A172 (cell line): ENCODE measurements at places on chromosomes 3 and 15.

DNA sequence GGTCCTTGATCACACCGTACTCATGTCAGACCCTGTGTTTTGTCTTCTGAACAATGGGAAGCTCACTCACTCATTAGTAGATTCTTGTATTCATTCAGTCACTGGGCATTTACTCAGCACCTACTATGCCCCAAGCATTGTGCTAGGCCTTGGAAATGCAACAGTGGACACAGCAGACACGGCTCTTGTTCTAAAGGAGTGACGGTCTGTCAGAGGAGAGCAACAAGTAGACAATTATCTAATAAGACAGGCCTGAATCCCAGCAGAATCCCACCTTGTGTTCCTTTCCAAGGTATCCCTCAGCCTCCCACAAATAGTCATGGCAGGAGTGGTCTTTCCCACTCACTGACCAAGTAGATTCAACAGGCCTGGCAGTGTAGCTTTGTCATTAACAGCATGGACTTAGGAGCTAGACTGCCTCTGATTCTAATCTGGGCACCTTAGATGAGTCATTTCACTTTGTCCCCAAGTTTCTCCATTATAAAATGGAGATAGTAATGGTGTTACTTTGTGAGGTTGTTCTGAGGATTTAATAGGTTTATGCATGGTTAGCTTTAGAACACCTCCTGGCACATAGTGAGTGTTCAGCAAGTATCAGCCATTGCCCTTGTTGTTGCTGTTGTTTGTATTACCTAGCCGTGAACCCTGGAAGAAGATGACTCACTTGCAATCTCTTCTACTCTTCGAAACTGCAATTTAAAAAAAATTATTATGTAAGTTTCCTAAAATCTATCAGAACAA, 69.1 kb downstream of the SSUH2 start:
- peak; percentile 30 for DNase-seq

GRCh38 chr3:159779883-159780282, 208.8 kb upstream of the IL12A start:
- peak; percentile 81 for DNase-seq

DNA sequence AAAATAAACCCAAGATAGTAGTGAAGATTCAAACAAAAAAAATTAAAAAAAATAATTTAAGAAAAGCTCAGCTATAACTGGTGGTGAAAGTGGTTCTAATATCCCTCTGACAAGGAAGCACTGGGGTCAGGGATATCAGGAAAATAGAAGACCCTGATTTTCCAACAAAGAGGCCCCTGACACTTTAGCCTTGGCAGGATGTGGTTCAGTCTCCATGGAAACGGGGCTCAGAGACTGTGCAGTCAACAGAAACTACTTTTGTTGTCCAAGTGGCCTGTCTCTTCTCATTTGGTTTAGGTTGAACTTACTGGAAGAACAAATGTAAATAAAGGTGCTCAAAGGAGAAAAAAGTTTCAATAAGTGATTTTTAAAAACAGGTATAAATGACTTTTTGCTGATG, 27.2 kb downstream of the INTS14 start:
- peak; percentile 23 for DNase-seq

DNA sequence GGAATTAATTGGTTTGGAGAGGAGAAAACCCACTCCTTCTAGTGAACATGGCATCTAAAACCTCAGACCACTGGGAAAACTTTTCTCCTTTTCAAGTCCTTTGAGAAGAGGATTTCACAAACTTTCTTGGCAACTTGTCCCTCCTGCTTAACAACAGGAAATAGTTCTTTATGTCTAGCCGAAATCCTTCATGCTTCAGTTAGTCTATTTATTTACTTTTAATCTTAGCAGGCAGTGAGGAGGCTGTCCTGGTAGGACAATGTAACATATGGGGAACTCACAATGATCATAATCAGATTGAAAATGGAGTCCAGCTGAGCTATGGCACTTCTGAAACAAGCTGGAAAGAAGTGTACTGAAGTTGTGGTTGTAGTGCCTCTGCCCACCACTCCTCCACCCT, 50.6 kb downstream of the KY start:
- no peak for DNase-seq

DNA sequence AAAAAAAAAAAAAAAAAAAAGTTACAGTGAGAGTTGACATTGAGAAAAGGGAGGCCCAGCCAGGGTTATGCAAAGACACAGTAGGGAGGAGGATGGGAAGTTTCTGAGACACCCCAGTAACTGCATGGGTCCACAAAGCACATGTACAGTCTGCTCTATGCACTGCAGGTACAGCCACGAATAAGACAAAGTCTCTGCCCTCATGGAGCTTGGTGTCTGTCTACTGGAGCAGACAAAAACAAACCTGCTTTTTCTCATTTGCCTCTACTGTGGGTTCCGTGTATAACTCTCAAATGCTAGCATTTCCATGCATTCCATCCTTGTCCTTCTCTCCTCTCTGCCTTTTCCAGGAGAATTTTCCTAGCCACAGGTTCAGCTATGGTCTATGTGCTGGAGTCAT, 107.4 kb downstream of the UBE3A start:
- DNase-seq = no peak

- DNase-seq = no peak
These were observed 34.0 kb downstream of the MINDY4B start for GRCh38 chr3:150871192-150871591.
